Pancreas (tissue), 10 donors: ENCODE measurements at places on chromosomes 4 and X. TPM values are rescaled to one million over a fixed set of nuclear protein-coding genes. Genes with fewer than 3 reads are reported as not detected.

GRCh38 chrX:124332481-124333424, at the start of gene TEX13D:
Gene TEX13D, plus strand, starts transcription at chrX:124332660. Its CDS starts 258 bp downstream, at chrX:124332918.
- no peak within 1 kb of the TSS for H3K4me3 ChIP-seq
- no peak within 1 kb of the TSS for H3K27ac ChIP-seq
- no peaks in the 10 kb centered on the region for H3K36me3 ChIP-seq
- no peaks in the 10 kb centered on the region for H3K4me1 ChIP-seq
- no peak for DNase-seq

The LINC00632 gene
- 35.1 TPM for total RNA-seq

GRCh38 chrX:29841750-29842149, 373.6 kb upstream of the MAGEB2 start:
- H3K4me3 ChIP-seq, result no peak overlapping the region
- H3K4me1 ChIP-seq, result no peaks in the 10 kb centered on the region
- no peaks in the 10 kb centered on the region for H3K27me3 ChIP-seq
- no peaks in the 10 kb centered on the region for H3K36me3 ChIP-seq
- no peak for DNase-seq

GRCh38 chr4:154464654-154465053, 26.9 kb downstream of the DCHS2 start:
- DNase-seq, result no peak
- H3K36me3 ChIP-seq, result no peaks in the 10 kb centered on the region

DNA sequence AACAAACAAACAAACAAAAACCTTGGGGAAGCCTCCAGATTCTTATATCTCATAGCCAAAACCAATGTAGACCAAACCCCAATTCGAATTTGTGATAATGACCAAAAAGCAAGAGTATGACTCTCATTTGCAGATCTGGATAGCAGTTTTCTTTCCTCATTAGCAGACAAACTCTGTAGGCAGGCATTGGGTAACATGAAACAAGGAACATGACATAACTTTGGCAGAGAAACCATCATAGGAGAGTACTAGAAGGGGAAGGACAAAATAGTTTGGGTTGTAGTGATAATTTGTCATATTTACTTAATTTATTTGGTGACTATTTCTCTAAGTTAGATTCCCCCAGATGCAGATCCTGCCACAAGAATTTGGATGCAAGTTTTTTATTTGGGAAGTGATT, 187.8 kb downstream of the MID1IP1 start:
- H3K27me3 ChIP-seq, result no peaks in the 10 kb centered on the region
- DNase-seq, result no peak

- H3K4me3 ChIP-seq, result no peak overlapping the region
- H3K27me3 ChIP-seq, result no peaks in the 10 kb centered on the region
- DNase-seq, result no peak
- no peak overlapping the region for H3K27ac ChIP-seq
Observed at GRCh38 chrX:2521092-2521926, 20.5 kb upstream of the DHRSX start.

DNA sequence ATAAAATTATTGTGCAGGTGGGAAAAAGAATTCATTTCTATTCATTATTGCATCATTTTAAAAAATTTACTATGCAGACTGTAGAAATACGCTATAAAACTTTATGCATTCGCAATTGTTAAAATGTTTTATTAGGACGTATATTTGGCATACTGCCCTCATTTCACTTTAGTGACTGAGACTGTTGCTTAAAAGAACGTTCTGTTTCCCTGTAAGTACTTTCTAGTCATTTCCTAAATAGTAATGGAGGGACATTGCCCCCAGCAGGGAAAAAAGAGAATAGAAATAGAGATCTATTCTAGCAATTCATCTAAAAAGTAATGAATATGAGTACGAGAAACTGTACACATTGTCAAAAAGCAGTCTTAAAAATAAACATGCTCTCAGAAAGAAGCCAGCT, 1295.8 kb upstream of the TENM3 start:
- H3K27me3 ChIP-seq, result no peaks in the 10 kb centered on the region
- no peak overlapping the region for H3K27ac ChIP-seq
- no peaks in the 10 kb centered on the region for H3K4me1 ChIP-seq
- no peak for DNase-seq
- no peak overlapping the region for H3K4me3 ChIP-seq
